Pulmonary artery endothelial cell (primary cell): ENCODE measurements at places on chromosomes 16 and 17. TPM values are rescaled to one million over a fixed set of nuclear protein-coding genes. Genes with fewer than 3 reads are reported as not detected.

- peak; percentile 86 for DNase-seq
Measured at GRCh38 chr17:8359769-8360168, 16.7 kb downstream of the KRABD2 start.

DNA sequence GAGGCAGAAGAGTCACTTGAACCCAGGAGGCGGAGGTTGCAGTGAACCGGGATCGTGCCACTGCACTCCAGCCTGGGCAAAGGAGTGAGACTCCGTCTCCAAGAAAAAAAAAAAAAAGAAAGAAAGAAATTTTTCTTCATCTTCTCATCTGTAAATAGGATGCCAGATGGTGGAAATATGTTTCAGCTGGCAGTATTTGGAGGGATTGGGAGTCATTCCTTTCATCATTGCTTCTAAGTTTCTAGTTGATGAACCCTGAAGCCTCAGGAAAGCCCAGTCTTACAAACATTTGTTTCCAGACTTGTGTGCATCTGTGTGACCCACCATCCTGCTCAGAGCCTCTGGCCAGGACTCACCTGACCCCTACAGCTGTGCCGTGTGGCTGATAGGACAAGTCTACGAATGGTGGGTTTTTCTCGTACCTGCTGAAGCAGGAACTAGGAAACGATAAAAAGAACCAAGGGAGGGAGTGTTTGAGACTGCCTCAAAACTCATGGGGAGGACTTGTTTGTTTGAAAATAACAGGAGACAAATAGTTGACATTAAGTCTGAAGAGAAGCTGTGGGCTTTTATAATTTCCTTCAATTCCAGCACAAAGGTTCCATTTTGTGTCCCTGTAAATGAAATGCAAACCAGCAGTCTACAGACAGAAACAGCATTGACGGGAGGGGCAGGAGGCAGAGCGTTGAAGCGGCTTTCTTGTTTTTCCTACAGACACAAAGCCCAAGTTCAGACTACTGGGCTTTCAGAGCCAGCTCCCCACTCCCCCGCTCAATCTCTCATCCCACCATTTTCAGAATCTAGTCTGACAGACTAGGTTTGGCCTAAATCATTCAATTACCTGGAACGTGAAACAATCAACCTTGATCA, 24.9 kb downstream of the CDRT4 start:
- no peak for DNase-seq

- no peak for DNase-seq
Measured at GRCh38 chr17:59827721-59828477, 64.8 kb downstream of the TUBD1 start.

DNA sequence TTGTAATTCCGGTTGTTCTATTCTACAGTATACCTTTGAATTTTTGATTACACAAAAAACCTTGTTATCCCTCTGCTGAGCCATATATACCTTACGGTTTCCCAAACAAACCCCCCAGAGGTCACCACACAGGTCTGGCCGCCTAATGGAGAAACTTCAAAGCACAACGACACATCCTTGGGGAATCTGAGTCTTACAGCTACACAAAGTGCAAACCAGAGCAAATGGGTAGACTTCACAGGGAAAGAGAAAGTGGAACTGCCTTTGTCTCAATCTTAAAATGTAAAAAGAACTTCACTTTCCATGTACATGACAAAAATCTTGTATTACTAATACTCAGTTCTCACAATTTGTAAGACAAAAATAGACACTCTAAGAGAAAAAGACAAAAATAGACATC, 2.7 kb downstream of the FBXO31 start:
- no peak for DNase-seq

Gene IL32
- 33.7 and 60.3 TPM in 2 replicates for total RNA-seq

- DNase-seq, result no peak
Measured at GRCh38 chr17:42097691-42098631, at the start of gene ZNF385C. TSS of gene ZNF385C (minus strand) at chr17:42098473. CDS start at chr17:42063056, 35,417 bp downstream.

- no peak for DNase-seq
Measured at GRCh38 chr16:53901408-53901807, 197.5 kb downstream of the FTO start.

DNA sequence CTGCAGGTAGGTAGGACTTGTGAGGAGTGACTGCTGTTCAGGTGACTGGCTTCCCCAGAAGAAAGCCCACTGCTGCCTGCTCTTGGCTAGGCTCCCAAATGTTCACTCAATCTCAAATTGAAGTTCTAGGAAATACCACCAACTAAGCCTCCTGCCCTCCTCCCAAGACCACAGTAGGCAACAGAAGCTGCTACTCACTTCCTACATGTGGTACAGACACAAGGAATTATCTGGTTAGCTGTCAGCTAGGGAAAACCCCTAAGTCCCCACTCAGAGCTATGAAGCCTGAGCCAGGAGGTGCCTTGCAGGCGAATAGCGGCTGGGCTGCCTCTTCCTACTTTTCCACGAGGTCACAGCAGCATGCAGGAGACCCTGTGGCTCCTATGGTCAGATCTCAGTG, 4.9 kb downstream of the FBXO39 start:
- DNase-seq, result no peak

Gene CDC6
- total RNA-seq, result 25.5 and 41.3 TPM in 2 replicates

- DNase-seq, result peak; percentile 77
Measured at GRCh38 chr16:67191995-67192681, at the start of gene E2F4. TSS of gene E2F4 (plus strand) at chr16:67192155. CDS start at chr16:67192228, 73 bp downstream.

DNA sequence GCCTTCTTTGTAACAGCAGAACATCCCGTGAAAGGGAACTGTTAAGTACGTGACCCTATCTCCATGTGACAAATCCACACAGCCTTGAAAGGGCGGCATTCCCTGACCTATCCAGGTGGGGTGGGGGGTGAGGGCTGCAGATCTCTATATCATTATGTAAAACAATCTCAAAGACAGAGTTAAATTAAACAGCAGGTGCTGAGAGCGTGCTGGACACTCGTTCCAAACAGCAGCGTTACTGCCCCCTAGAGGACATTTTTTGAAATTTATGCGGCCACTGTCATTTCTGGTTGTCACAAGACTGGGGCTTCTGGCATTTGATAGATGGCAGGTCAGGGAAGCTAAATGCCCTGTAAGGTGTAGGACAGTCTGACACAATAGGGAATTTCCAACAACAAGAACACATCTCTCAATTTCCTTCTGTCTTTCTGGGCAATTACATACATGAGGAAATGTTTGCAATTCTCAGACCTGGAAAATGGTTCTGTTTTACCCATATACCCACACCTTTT, 6.7 kb upstream of the SLC25A39 start:
- no peak for DNase-seq

Gene CHD3
- 144 and 220 TPM in 2 replicates for total RNA-seq

Gene GRB7
- total RNA-seq, result 0.04 TPM in 1 of 2 replicates, not detected in the other

- DNase-seq, result no peak
Measured at GRCh38 chr17:48192321-48192731, 84.8 kb downstream of the SNX11 start.

DNA sequence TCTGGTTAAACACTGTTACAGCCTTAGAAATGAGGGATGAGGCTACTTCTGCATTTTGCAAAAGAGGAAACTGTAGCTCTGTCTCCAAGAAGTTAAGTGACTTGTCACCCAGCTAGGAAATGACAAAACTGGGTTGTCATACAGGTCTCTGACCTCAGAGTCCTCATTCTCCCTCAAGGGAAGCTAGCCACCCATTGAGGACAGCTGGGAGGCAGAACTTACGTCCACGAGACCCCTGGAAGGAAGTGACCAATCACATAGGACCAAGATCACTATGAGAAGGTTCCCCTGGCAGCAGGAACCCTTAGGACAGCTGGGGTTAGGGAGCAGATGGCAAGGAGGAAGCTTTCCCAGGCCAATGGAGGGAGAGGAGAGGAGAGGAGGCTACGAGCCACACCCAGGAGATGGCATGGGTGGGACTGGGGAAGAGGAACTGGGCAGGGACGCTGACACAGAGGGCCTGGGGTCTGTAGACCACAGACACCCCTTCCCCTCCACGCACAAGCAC, 11.2 kb downstream of the METTL22 start:
- no peak for DNase-seq

Gene LRRC37A
- total RNA-seq, result 1.4 and 2.5 TPM in 2 replicates

GRCh38 chr16:85689285-85689949, 663 bp upstream of the GINS2 start:
- no peak for DNase-seq

- DNase-seq, result no peak
Measured at GRCh38 chr17:207775-208174, 26.3 kb upstream of the DOC2B start.

Gene RAB37
- total RNA-seq, result 0.32 and 0.53 TPM in 2 replicates

- no peak for DNase-seq
Measured at GRCh38 chr17:45127548-45128300, 4.6 kb downstream of the PLCD3 start.

Gene CWC25
- total RNA-seq, result 11.3 and 14.4 TPM in 2 replicates

GRCh38 chr16:67766291-67766690, 40.1 kb downstream of the RANBP10 start:
- DNase-seq, result no peak

- DNase-seq, result no peak
Measured at GRCh38 chr16:14369734-14370598, 260.1 kb downstream of the PARN start.

Gene SPNS2
- total RNA-seq, result 6.2 and 6.8 TPM in 2 replicates

DNA sequence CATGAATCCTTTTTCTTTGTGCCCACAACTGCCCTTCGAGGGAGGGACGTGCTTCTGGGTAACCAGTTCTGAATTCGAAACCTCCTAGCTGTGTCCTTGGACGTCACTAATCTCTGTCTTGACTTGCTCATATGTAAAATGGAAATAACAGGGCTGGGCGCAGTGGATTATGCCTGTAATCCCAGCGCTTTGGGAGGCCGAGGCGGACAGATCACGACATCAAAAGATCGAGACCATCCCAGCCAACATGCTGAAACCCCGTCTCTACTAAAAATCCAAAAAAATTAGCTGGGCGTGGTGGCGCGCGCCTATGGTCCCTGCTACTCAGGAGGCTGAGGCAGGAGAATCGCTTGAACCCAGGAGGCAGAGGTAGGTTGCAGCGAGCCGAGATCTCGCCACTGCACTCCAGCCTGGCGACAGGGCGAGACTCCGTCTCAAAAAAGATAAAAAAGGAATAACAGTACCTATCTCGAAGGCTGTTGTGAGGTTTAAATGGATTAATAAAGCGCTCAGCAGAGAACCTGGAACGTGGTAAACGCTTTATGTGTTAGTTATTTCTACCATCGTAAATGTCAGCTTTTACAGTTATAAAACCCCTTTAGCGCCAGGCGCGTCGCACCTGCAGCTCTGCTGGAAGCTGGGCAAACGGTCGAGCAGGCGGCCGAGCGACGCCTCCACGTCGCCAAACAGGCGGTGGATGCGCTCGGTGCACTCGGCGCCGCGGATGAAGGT, 641 bp downstream of the COG8 start:
- no peak for DNase-seq

Gene CA5A
- not detected in 2 replicates for total RNA-seq

Gene CHRNE
- 0.53 and 3.2 TPM in 2 replicates for total RNA-seq

DNA sequence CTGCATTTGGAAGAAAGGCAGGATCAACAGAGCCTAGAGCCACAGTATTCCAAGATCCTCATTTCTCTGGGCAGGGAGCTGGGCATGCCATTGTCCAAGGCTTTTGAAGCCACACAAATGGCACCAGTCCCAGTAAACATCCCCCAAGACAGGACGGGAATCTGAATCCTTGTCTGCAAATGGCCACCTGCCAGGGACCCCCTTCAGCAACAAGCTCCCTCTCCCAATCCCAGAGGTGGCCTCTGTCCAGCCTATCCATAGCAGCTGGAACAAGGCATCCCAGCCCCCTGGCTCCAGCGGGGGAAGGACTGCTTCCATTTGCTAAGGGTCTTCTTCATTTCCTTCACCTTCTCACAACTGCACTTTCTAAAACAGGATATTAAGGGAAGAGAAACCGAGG, 204.4 kb downstream of the C16orf78 start:
- no peak for DNase-seq

Gene TEX14
- under 0.01 TPM in 2 replicates for total RNA-seq

DNA sequence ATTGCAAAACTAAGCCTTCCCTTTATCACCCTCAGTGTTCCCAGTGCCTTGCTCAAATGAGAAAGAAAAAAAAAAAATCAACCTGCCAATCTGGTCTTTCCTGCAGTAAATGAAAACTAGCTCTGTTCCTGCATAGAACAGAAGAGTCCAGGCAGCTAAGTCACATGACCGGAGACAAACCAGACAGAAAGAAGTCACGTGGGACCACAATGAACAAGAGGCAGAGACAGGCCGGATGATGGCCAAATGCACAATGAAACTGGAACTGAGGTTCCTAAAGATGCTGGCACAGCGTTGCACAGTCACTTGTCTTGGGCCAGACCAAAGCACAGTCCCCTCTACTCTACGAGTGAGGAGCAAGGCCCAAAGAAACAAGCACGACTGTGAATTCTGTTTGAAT, 172.5 kb downstream of the GRIN2A start:
- no peak for DNase-seq

- DNase-seq, result no peak
Measured at GRCh38 chr16:60302676-60303075, 1568.6 kb upstream of the GOT2 start.

DNA sequence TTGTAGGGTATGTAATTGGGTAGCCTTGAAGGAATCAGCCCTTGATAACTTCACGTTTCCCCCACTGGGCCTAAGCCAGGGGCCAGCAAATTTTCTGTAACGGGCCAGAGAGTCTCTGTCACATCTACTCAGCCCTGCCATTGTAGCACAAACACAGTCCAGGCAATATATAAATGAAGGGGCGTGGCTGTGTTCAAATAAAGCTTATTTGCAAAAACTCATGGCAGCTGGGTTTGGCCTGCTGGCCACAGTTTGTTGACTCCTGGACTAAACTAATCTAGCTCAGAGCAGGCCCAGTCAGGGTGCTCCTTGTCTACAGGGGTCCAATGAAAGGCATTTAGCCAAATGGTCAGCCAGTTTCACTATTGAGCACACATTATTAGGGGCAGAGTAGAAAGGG, 141.6 kb downstream of the CCDC182 start:
- no peak for DNase-seq
